Fibroblast of the conjunctiva (primary cell): ENCODE measurements at places on chromosomes 1 and 21.

GRCh38 chr1:201229771-201230635 lies 39.4 kb downstream of the IGFN1 start:
- no peak for DNase-seq

DNA sequence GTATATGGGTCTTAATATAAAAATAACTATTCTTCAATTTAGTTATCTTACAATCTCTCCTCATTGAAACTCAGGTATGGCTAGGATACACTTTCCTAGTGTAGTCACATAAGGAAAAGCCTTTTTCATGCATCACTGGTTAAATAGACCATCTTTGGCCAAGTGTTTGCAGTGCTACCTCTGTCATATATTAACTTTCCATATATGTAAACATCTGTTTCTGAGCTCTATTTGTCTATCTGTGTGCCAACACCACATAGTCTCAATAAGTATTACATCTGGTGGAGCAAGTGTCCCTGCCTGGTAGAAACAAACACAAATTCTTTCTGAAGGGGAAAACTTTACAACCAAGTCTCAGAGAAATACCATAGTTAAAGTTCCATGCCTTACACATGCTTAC lies 134.6 kb downstream of the TSEN15 start:
- no peak for DNase-seq

- DNase-seq, result no peak
Observed at GRCh38 chr1:22731924-22732720, 21.5 kb downstream of the EPHB2 start.

- DNase-seq, result no peak
Observed at GRCh38 chr1:222161676-222162075, 386.2 kb downstream of the HHIPL2 start.

- DNase-seq, result no peak
Observed at GRCh38 chr1:211723273-211723672, 47.9 kb upstream of the NEK2 start.

GRCh38 chr21:41367301-41367944 lies 5.6 kb downstream of the MX2 start:
- no peak for DNase-seq

- peak; percentile 39 for DNase-seq
Observed at GRCh38 chr1:163410073-163410999, 88.6 kb downstream of the NUF2 start.

DNA sequence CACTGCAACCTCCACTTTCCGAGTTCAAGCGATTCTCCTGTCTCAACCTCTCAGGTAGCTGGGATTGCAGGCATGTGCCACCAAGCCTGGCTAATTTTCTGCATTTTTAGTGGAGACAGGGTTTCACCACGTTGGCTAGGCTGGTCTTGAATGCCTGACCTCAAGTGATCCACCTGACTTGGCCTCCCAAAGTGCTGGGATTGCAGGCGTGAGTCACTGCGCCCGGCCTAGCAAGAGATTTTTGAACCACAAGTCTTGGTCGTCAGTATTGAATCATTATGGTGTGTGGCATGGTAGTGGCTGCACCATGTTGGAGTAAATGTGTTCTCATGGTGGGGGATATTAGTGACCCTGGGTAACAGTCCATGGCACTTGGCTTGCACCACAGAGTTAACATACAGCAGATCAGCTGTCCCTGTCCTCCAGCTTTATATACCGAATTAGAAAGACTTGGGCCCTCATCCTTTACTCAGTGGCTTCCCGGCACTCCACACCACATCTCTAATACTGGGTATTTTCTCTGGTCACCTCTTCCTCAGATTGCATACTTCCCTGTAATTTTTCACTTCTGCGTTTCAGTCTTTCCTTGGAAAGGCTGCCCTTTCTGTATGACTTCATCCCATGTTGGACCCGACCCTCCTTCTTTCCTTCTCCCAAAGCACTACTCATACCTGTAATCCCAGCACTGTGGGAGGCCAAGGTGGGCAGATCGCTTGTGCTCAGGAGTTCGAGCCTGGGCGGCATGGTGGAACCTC lies 25.1 kb downstream of the AK4 start:
- no peak for DNase-seq

GRCh38 chr1:43881415-43881814 lies 52.2 kb upstream of the ARTN start:
- DNase-seq, result no peak
